NCI-H226 (cell line): ENCODE measurements at places on chromosomes 4 and X.

DNA sequence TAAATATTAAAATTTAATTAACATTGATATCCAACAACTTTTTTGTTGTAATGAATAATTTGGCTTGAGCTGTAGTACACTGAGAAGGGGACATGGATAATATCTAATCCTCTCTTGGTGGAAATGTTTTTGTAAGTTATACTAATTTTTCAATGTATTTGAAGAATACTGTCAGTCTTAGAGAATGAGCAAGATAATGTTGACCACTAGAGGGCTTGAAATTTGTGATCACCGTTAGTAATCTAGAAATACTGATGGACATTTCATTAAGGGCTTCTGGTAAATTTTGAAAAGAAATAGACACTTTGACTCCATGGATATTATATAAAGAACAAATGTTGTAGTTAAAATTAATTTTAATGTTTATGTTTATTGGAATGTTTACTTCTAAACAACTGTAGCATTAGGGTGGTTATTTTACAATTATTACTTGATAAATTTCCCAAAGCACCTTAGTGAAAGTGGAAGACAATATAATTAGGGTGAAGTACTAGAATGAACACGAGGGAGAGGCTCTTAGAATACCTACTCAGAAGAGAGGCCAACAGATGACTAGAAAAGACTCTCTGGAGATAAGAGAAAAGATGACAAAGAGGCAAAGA, 20.0 kb upstream of the CAMK2D start:
- DNase-seq = no peak

DNA sequence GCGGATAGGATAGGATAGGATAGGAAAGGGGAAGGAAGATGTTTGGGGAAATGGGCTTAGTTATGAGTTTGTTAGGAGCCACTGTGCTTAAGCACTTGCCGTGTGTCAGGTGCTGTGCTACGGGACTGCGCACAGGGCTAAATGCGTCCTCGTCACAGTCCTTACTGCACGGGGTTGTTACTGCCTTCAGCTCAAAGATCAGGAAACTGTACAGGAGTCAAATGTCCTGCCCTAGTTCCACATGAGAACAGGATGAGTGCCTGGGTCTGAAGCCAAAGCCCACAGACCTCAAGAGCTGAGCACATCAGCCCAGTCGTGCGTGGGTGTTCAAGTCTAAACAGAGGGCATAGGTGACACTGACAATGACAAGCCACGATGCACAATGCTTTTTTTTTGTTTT, 15.0 kb downstream of the ACSL1 start:
- no peak for DNase-seq

DNA sequence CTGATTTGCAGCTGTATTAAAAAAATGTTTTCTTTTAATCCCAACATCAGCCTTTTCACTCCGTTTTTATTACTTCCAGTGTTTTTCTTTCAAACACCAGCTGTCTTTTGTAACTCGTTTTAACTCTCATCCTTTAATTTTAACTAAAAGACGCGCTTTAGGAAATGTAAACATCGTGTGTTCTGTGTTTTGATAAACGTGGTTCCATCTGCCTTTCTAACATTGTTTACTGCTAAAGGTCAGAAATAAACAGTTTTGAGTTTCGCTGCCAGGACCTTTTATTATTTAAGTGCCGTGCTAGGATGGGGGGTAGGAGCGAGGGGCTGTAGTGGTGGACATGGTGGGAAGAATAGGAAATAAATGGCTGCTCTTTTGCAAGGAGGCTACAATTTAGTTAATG, 1.5 kb downstream of the N4BP2 start:
- no peak for DNase-seq

GRCh38 chr4:55291227-55291640, 54.8 kb upstream of the SRD5A3 start:
- DNase-seq = no peak

DNA sequence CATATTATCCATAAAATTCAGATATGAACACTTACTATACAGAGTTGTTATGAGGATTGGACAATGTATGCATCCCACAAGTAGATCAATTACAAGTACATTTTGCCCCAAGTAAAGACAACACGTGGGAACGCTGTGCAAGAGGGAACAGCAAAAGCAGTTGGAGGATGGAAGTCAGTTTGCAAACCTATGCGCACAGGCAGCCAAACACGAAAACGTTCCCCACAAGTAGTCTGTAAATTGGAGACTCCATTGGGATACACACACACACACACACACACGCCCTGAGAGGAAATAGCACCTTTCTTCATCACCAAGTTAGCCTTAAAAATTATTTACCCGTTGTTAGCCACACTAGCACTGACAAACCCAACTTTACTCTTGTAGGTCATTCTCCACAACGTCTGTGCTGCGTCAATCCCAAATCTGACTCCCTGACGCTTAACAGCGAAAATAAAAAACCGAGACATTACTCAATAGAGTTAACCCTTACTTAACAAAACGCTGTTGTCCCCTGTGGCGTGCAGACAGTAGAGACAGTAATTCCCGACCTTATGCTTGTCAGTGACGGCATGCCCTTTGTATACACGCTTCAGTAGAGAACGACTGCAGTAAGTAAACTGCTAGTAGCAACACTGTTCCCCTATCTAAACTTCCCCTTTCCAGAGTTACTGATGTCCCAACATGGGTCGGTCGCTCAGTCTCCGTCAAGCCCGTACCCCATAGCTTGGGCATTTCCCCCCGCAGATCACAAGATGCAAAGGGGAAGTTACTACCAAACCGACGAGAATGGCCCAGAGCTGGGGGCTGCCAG, 730 bp downstream of the MANBA start:
- no peak for DNase-seq

DNA sequence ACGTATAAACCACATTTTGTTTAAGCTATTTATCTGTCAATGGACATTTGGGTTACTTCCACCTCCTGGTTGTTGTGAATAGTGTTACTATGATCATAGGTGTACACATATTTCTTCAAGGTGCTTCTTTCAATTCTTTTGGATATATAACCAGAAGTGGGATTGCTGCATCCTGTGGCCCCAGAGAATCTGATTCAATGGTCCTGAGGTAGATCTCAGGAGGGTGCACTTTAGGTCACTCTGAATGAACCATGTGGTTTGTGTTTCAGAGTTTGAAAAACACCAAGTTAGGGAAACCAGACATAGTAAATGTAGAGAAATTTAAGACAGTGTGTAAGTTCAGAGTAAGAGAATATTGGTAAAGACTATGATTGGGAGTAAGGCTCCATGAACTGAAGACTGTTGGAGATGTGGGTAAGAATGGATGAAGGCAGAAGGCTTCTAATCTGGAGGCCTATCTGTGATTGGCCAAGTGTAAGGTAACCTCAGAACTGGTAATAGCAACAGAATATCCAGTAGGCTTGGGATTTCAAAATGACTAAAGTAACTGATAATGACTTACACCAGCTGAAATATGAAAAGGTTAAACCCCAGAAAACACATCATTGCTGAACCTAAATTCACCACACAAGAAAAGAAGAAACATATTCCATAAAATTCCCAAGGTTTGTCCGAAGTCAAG, 236.9 kb downstream of the CAMK2D start:
- no peak for DNase-seq

GRCh38 chr4:53963781-53964180, 100.6 kb downstream of the CHIC2 start:
- no peak for DNase-seq

DNA sequence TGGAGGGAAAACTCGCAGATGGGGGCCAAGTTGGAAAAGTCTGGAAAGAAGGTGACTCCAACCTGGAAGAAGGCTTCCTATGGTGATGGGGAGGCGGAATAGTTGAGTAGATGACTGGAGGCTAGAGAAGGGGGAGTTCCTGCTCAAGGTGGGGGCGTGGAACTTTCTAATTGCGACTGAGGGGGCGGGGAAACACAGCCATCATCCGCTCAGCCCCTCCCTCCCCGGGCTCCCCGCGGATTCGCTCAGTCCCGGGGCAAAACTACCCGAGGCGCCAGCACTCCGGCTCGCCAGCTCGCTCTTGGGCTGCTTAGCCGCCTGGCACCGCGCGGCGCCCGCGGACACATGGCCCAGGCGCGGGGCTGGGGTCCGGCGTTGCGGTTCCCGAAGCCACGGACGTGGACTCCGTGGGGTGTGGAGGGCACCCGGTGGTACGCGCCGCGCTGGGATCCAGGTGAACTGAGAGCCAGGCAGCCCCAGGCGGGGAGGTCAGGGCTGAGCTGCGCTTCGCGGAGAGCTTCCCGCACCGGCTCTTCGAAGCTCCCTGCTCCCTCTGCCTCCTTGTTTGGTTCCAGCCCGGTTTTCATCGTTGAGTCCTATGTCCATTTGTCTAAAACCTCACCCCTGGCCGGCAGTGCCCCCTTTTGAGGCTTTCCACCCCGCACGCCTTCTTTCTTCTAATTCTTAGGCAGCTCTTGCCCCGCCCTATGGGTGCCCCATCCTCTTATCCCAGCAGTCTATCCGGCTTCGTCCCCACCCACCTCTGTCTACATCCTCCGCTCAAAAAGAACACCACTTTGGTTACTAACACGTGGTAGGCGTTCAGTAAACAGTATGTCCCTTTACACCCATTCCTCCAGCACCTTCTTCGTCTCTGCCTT, 38.9 kb downstream of the STARD8 start:
- no peak for DNase-seq

DNA sequence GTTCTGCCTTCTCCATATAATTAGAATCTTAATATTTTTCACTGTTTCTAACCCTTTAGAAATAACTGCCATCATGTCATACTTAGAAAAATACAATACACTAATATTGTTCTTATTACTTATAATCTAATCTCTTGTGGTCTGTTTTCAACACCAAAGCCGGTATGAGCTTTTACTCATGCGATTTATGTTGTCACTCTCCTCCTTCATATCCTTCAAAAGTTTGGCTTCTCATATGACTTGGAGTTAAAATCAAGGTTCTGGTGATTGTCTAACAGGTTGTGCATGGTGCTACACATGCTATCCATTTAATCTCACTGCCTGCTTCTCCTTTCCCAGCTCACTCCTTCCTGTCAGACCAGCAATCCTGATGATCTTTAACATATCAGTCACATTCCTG, 1392.9 kb downstream of the ARAP2 start:
- peak; percentile 23 for DNase-seq

DNA sequence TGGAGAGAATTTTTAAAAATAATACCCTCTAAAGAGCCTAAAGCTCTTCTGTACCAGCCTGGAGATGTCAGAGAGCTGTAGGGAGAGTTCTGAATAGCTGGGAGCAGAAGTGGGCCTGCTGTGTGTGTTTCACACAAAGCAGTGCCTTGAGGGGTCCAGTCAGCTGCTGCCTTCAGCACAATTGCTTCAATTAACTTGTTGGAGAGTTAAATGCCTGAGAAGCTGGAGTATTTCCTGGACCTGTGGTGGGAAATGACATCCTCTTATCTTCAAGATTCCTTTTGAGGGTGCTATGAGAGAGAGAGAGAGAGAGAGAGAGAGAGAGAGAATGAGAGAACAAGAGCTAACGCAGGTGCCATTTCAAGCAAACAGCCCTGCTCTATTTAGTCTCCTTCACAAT, 96.2 kb upstream of the IL1RAPL2 start:
- DNase-seq = no peak

DNA sequence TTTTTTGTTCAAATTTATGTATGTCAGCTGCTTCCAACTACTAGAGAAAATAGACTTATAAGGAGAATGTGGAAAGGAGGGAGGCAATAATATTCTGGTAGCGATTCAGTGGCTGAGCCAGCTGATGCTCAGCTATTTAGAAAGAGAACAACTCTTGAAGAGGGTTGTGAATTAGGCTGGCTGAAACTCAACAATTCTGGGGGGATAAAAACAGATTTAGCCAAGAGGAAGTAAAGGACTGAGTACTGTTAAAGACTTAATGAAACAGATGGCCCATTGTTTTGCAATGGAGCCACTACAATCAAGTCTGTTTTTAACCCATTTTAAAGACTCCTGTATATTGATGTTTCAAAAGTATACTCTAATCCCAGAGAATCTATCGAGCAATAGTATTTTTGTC, 1058.9 kb downstream of the C4orf33 start:
- no peak for DNase-seq

DNA sequence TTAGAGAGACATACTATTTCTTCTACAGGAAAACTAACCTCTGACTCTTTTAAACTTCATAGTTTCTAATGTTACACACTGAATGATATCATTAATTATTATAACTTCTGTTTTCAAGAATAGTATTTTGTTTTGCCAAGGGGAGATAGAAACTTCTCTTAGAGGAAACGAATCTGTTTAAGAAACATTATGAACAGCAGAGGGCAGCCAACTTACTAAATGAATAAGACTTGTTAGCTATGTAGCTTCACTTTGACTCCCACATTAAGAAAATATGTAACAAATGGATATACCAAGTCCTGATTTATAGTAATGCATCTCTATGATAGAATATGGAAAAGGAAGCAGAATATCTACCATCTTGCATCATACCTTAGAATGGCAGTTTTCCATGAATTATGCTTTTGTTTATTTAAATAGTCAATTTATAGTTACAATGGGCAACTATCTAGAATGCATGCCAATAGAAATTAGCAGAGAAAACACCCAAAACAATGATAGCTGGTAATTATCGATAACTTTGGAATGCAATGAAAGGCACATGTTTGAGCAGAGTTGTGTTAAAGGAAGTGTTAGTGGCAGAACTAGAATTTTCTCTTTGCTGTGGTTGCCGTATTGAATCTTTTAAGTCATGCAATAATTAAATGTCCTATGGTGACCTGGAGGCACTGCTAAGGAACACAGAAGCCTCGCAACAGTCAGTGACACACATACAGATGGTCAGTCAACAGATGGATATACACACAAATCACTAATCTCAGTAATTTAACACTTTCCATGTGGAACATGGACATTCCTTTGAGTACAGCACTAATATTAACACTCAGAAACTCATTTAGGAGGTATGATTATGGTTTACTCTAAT, 105.7 kb upstream of the PDLIM3 start:
- DNase-seq = peak; percentile 33

GRCh38 chrX:153845195-153845594, 14.9 kb upstream of the PDZD4 start:
- no peak for DNase-seq

- no peak for DNase-seq
Measured at GRCh38 chrX:103793545-103793940, 16.9 kb downstream of the PLP1 start.

- no peak for DNase-seq
Measured at GRCh38 chr4:157291071-157291470, 70.5 kb downstream of the GRIA2 start.

GRCh38 chrX:30982467-30982866, 89.4 kb downstream of the FTHL17 start:
- DNase-seq = no peak

GRCh38 chr4:139858436-139859205, 193.0 kb downstream of the MGST2 start:
- DNase-seq = no peak

DNA sequence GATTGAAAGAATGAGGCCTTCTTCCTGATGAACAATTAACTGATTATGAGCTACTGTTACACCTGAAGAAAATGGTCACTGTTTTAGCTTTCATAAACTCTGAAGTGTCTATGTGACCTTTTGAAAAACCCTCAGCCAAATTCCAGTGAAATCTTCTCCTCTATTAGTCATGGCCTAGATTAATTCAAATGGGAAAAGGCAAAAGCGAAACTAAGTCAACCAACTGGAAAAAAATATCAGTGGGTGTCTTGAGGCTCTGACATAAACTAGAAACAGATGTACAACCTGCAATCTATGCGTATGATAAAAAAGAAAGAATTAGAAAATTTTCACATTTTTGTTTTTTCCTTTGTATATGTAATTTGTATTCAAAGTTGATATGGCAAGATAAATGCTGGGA, 169.4 kb upstream of the BANK1 start:
- DNase-seq = no peak

GRCh38 chr4:184940500-184940899, 77.8 kb upstream of the HELT start:
- DNase-seq = no peak

GRCh38 chr4:40212674-40213527, 16.1 kb downstream of the RHOH start:
- no peak for DNase-seq
